ENCODE measurements at places on chromosomes 5 and 9.

DNA sequence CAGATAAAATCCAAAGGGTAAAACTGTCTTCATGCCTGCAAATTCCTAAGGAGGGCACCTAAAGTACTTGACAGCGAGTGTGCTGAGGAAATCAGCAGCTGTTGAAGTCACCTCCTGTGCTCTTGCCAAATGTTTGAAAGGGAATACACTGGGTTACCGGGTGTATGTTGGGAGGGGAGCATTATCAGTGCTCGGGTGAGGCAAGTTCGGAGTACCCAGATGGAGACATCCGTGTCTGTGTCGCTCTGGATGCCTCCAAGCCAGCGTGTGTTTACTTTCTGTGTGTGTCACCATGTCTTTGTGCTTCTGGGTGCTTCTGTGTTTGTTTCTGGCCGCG lies 727 bp upstream of the ADRB2 start:
- DNase-seq = no peak

GRCh38 chr9:105967797-105968196 lies 273.5 kb downstream of the TMEM38B start:
- no peak for DNase-seq

GRCh38 chr9:131393622-131394463 lies at the start of gene PRRC2B:
PRRC2B (plus strand) TSS chr9:131394086; CDS start chr9:131430145, 36,059 bp downstream.
- DNase-seq = peak; percentile 80

DNA sequence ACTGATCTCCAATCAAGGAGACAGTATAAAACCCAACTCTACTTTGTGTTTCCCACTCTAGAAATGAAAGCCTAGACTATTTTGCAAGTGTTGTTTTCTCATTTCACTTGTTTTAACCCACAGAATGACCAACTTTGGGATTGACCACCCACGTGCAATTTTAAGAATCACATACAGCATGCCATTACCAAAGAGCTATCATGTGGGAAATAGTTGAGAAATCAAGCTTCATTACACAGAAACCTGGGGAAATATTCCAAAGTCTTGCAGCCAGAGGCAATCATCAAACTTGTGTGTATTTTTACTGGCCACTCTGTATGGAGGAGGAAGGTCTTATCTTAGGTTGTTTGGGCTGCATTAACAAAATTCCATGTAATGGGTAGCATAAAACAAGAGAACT lies 451.4 kb upstream of the DAB2 start:
- no peak for DNase-seq

DNA sequence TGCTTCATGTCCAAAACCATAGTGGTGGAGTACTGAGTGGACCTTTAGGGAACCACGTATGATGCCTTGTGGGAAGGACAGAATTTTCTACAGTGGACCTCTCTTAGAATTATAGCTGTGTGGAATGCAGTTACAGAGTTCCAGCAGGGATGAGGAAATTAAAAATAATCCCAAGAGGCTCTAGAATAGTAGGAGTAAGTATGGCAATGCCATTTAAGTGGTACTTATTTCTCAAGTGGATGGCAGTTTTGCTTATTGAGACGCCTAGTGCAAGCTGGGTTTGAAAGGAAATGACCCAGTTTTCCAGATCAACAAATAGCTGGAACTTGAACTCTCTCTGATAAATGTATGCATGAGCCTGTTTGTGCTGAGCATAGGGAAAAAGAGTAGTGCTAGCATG lies 431.6 kb downstream of the PRR16 start:
- no peak for DNase-seq

DNA sequence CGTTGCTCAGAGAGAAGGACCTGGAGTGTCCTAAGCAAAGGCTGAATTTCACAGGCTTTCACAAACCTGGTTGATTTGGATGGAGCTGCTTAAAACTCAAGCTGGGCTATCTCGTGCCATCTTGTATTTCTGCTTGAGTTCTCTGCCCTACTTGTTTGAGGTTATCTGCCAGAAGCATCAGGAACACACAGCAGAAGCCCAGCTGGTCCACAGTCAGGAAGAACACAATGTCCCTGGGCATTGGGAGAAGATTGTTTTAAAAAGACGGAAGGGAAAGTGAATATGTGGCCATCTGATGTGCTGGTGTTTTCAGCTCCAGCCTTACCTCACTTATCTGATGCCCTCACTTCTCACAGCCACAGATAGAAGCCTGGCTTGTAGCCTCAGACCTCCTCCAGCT lies 32.9 kb upstream of the SLC36A1 start:
- no peak for DNase-seq

DNA sequence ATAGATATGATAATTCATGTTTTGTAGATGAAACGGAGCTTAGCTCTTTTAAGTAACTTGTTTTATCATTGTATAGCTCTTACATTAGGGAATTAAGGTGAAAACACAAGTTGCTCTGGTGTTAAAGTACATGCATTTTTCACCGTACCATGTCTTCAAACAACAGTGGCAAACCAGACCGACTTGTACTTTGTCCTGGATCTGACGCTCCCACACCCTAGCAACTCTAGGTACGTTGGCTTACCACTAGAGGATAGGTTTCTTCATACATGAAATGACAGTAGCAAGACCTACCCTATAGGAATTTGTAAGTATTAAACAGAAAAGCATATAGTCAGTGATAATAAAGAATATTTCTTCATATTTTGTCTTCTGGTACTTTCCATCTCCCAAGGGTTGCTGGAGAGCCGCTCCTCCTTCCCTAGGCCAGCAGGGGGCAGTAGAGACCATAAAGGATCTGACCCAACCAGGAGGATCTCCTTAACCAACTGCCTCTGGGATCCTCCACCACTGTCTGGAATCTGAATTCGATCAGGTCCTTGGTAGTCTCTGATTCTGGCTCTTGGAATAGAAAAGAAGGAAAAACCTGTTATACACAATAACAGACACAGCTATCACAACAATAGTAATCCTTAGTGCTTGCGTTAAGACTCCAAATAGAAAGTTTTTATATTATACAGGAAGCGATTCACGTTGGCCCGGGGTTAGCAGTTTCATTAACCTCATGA lies 136.7 kb downstream of the CAVIN4 start:
- no peak for DNase-seq

- DNase-seq = no peak
Measured at GRCh38 chr5:23591250-23591649, 83.8 kb downstream of the PRDM9 start.

DNA sequence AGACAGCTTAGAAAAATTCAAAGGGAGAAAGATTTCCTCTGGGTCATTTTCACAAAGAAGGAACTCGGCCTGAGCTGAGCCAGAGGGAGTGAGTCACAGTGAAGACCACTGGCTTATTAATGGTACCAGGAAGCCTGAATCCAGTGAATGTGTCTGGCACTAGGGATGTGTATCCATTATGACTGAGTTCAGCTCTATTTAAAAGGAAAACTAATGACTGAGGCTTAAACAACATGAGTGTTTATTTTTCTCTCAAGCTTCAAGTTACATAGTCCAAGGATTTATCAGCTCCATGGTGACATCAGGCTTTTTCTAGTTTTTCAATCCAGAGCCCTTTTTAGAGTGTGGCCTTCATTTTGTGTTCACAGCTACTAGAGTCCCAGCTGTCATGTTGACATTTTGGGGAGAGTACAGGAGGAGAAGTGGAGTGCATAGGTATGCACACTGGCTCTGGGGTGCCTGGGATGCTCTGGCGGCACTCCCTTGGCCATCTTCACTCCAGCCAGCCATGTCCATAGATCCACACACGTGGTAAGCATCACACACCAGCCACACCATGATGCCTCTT lies 159.5 kb upstream of the ERCC6L2 start:
- DNase-seq = no peak

DNA sequence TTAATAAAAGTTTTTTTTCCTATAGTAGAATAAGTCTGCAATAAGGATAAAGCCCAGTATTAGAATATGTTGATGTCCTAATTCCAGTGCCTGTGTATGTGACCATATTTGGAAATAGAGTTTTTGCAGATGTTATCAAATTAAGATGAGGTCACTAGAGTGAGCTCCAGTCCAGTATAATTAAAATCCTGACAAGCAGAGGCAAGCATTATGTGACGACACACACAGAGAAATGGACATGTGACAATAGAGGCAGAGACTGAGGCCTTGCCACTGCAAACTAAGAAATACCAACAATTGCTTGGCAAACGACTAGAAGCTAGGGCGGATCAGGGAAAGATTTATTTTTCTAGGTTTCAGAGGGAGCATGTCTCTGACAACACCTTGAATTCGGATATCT lies 216.4 kb upstream of the CYLC2 start:
- no peak for DNase-seq

- DNase-seq = no peak
Measured at GRCh38 chr9:90271707-90272106, 370.9 kb downstream of the DIRAS2 start.

DNA sequence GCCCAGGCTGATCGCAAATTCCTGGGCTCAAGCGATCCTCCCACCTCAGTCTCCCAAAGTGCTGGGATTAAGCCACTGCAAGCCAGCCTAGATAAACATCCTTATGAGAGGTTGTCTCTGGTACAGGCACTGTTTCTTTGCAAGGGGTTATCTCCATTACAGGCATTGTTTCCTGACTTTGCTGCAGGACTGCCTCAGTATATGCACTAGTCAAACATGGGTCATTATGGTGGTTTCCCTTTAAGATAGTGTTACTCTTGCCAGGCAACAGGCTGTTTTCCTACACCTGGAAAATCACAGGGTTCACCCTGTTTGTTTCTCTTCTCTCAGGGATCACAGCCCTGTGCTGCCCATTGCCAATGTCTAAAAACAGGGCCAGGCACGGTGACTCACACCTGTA lies 7.8 kb upstream of the CLTB start:
- DNase-seq = no peak

GRCh38 chr5:151820903-151821302 lies 49.1 kb downstream of the G3BP1 start:
- no peak for DNase-seq

- DNase-seq = no peak
Measured at GRCh38 chr9:115142090-115142489, 24.1 kb upstream of the TNC start.

DNA sequence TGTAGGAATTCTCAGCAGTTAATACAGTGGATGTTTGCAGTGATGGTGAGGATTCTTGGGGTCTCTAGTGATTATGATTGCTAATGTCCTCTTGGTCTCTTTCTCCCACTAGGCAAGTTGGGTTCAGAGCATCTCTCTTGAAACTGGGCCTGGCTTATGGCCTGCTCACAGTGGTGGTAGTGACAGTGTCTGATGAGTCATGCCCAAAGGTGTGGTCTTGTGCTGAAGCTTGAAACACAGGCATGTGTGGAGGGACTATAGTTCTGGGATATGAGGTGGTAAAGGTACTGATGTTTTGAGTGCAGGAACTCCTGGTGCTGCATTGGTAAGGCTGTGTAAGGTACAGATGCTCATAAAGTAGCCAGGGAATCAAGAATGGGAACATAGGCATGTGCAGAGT lies 231.1 kb downstream of the FAM170A start:
- DNase-seq = no peak

- DNase-seq = no peak
Measured at GRCh38 chr5:60387051-60387440, 312.9 kb downstream of the DEPDC1B start.

DNA sequence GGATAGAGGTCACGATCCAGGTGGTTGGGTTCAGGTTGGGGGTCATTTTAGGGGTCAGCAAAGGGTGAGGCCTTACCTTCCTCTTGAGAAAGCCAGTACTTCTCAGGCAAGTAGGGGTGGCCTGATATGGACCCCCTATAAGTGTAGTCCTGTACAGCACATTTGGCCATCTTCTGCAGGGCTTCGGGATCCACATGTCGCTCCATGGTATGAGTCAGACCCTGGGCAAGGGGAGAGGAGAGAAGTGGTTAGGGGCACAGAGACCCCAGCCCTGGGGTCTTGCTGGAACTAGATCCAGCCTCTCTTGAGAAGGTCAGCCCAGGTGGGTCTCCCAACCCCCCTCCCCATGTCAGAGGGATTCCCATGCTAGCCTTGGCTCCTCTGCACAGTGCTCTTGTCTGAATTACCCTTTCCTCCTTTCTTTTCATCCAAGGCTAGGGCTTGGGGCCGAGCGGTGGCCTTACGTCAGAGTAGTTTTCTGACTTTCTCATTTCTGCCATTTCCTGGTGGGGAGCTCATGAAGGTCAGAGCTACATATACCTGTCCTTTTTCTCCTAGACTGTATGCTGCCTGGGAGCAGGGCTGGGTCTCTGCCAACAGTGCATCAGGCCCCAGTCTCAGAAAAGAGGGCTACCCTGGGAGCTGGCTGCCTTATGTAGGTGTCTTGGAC lies 9.0 kb upstream of the MYORG start:
- DNase-seq = no peak

DNA sequence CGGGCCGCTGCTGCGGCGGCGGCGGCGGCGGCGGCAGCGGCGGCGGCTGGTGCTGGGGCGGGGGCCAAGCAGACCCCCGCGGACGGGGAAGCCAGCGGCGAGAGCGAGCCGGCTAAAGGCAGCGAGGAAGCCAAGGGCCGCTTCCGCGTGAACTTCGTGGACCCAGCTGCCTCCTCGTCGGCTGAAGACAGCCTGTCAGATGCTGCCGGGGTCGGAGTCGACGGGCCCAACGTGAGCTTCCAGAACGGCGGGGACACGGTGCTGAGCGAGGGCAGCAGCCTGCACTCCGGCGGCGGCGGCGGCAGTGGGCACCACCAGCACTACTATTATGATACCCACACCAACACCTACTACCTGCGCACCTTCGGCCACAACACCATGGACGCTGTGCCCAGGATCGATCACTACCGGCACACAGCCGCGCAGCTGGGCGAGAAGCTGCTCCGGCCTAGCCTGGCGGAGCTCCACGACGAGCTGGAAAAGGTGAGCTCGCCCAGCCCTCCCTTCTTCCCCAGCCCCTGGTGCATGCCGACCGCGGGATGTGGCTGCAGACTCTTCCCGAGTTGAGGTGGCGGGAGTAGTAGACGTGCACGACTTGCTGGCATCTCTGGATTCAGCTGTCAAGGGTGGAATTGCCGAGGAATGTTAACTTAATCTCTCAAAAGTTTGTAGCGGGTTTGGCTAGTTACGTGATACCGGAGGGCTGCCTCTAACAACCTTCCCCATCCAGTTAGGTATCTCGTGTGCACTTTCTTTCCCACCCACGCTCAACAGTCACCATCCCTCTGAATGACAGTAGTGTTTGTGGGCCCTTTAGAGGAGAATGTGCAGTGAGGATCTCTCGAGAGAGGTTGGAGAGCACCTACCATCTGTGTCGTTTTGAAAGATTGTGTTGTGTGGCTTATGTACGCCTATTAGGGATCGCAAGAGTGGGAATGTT lies 932 bp downstream of the SLC12A2 start:
- DNase-seq = peak; percentile 30

- no peak for DNase-seq
Measured at GRCh38 chr5:23139338-23140171, 286.4 kb upstream of the CDH12 start.

DNA sequence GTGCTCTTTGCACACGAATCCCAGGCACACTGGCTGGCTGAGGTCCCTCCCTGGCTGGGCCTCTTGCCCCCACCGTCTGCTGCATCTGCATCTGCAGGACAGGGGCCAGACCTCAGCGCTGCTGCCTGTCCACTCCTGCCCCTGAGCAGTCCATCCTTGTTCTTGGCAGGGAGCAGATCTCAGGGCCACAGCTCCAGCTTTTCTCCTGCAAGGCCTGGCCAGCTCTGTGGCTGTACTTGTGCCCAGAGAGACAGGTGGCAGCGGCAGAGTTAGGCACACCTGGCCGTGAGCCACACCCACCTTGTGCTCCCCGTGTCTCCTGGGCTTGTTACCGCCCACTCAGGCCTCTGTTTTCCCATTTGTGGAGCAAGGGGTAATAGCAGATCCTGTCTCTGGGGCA lies 13.9 kb downstream of the NEK6 start:
- no peak for DNase-seq

All from T follicular helper cell (primary cell).